Right cardiac atrium (tissue), 5 donors: ENCODE measurements at places on chromosomes 1 and 21. TPM values are rescaled to one million over a fixed set of nuclear protein-coding genes. Genes with fewer than 3 reads are reported as not detected.

The CD52 gene
- total RNA-seq: 1.8 TPM

The OR2T10 gene
- not detected for total RNA-seq

The UBXN10 gene
- total RNA-seq: 4.7 TPM

The COQ8A gene
- 130 TPM for total RNA-seq

The RNU1-1 gene
- 3,675 TPM for total RNA-seq

The CYP2J2 gene
- 50.5 TPM for total RNA-seq

The IGSF9 gene
- 2.3 TPM for total RNA-seq
